Endothelial cell of umbilical vein (primary cell): ENCODE measurements at places on chromosomes 3 and 15. TPM values are rescaled to one million over a fixed set of nuclear protein-coding genes. Genes with fewer than 3 reads are reported as not detected.

DNA sequence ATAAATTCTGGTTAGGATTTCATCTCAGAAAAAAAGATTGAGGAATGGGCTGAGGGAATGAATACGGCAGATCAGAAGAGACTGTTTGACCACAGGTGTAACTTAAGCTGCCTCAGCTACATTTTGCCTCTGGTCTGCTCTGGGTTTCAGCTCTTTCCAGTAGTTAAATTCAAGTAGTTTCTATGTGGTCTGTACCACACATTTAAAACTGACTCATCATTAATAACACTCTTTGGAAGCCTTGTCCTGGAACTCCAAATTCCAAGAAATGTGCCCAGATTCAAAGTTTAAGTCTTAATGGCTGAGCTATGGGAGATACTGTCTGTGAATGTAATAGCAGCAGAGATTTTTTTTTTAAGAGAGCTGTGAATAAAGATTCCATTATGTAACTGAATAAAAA is 133.1 kb upstream of the IGSF10 start:
- no peaks in the 10 kb centered on the region for H3K27me3 ChIP-seq
- no peak overlapping the region for H3K4me3 ChIP-seq
- no peak overlapping the region for H3K27ac ChIP-seq
- H3K36me3 ChIP-seq, result no peaks in the 10 kb centered on the region
- DNase-seq, result no peak
- H3K4me1 ChIP-seq, result no peaks in the 10 kb centered on the region

GRCh38 chr15:28912422-28912821 is 26.6 kb downstream of the APBA2 start:
- no peaks in the 10 kb centered on the region for H3K4me1 ChIP-seq
- H3K4me3 ChIP-seq, result no peak overlapping the region
- no peaks in the 10 kb centered on the region for H3K27me3 ChIP-seq
- no peak for DNase-seq

DNA sequence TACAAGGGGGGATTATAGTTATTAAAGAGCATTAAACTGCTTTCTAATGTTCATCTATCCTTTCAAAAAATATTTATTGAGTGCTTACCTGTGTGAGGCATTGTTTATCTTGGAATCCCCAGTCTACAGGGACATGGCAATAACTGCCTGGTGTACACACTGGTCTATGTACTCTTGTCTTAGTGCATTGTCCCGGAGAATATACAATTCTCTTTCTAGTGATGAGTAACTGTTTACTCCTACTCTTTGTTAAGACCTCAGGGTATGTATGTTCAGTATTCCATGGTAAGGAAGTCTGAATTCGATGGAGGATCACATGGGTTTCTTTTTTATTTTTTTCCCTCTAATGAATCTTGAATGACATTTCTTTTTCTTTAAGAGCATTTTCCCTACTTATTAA is 772.4 kb upstream of the NR2F2 start:
- H3K36me3 ChIP-seq, result no peaks in the 10 kb centered on the region
- H3K27ac ChIP-seq, result peak overlapping the region; percentile 100
- no peak overlapping the region for H3K4me3 ChIP-seq
- peaks cover 39% of the 10 kb centered on the region for H3K4me1 ChIP-seq
- DNase-seq, result peak; percentile 70

DNA sequence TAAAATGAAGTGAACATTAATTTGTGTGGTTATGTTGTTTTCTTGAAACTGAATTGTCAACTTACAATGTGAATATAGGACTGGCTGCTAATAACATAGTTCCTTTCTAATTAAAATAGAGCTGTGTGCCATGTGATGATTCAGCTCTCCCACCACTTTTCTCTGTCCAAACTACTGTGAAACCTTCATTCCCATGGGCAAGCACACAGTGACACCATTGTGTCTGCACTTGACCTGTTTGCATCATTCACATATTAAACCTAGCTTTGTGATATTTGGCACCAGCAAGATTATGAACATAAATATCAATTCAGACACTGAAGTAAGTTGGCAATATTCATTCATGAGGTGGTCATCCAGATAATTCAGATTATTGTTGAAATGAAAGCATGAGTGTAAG is 78.8 kb upstream of the TCF12 start:
- H3K27me3 ChIP-seq, result no peaks in the 10 kb centered on the region
- no peak overlapping the region for H3K4me3 ChIP-seq
- H3K36me3 ChIP-seq, result no peaks in the 10 kb centered on the region

- no peak overlapping the region for H3K27ac ChIP-seq
- no peaks in the 10 kb centered on the region for H3K36me3 ChIP-seq
- H3K4me1 ChIP-seq, result no peaks in the 10 kb centered on the region
- no peak overlapping the region for H3K4me3 ChIP-seq
These were observed 1.7 kb downstream of the EPB42 start for GRCh38 chr15:43218908-43219706.

The RYR3 gene
- polyA plus RNA-seq, result not detected in 2 replicates

The RIOX2 gene
- 10.3 and 14.5 TPM in 2 replicates for polyA plus RNA-seq
